ENCODE measurements at places on chromosomes 3 and 15.

DNA sequence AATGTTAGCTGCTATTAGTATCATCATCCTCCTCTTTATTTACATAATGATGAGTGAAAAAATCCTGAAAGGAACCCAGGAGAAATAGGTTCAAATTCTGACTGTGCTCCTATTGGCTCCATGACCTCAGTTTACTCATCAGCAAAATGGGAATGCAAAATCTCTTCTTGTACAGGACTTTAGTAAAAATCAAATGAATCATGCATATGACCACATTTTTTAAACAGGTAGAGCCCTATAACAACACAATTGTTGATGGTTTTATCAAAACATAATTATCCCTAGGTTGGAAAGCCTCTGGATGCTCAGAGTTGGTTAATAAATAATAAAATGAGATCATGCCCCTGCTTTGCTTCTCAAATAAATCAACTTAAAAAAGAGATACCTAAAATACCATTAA, 16.0 kb upstream of the NR2F2 start:
- no peak for DNase-seq

GRCh38 chr3:108408883-108409799, 101.3 kb downstream of the MYH15 start:
- DNase-seq = no peak

GRCh38 chr3:112303764-112304325, 9.8 kb upstream of the SLC9C1 start:
- peak; percentile 27 for DNase-seq

DNA sequence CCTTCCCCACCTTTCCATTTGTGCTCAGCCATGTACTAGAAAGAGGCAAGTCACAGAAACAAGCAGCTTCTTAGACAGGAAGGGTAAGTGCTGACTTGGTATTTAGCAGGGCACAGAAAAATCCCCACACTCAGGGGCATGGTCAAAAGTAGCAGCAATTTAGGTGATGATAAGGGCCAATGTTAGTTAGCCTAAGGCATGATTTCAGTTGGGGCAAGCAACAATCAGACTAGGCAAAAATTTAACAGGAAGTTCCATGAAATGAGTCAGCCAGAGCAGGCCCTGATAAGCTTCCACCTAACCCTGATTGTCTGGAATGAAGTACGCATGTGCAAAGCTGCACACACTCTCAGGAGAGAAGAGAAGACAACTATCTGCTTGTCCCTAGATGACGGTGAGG, 423.4 kb upstream of the UBE2E2 start:
- no peak for DNase-seq

DNA sequence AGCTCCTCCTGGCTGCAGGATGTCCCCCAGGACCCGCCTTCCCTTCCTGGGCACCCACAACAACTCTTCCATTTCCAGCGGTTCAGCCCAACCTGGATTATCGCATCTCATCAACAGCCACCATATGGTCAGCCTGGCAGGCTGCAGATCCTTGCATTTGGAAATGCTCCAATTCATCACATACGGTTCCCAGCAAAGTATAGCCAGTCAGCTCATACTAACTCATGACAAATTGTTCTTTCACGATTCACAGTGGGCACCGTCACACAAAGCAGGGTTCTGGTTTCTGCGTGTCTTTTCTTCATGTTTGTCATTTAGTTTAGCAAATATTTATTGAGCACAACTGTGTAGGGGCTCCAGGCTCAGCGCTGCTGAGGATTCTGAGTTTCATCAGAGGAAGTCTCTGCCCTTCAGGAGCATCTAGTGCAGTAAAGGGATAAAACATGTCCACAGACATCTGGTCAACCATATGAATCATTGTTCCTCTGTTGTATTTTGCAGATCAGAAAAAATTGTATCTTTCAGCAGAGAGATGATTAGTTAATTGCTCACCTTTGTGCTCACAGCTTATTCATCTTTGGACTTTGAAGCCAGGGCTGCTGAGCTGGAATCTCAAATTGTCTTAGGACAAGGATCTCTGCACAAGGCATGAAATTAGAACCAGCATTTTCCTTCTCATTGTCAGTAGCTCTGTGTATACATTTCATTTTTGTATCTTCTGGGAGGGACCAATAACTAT, 125.1 kb downstream of the GABRG3 start:
- DNase-seq = no peak

DNA sequence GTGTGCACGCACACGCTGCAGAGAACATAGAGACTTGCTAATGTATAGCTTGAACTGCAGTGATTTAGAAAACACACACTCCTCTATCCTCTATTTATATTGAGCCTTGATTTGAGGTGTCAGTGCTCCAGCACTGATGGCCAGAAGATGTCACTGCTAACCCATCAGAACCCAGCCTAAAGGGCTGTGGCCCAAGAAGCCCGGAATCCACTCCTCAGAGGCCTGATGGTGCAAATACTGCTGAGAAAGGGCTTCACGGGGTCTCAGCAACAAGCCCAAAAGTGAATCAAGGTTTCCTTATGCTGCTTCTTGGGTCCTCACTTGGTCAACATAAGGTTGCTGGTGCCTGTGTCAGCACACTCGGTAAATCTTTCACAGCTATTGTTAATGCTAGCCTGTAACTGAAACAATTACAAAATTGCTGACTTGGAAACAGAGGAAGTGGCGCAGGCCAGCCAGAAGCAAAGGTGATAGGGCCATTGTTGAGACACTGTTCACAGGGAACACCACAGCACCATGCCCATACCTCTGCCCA, 60.3 kb downstream of the HEG1 start:
- DNase-seq = peak; percentile 63

GRCh38 chr15:43509660-43510199, 7.7 kb upstream of the MAP1A start:
- DNase-seq = no peak

DNA sequence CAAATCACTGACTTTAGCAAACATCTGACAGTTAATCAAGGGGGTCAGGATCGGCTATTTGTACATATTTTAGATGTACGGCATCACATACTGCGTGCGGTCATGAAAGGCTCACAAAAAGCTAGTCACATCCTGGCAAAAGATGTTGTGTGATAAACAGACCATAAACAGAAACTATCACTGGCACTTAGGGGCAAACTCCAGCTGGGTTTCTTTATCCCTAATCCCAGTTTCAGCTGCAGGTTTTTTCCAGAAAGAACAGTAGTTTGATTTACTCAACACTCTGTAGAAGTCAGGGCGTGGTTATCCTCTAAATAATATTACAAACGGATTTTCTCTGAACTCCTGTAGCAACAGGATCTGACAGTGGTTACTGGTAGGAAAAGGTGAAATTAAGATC, 112.4 kb upstream of the BHLHE40 start:
- DNase-seq = no peak

- DNase-seq = no peak
These were observed 44.0 kb upstream of the SEMA6D start for GRCh38 chr15:47673232-47673761.

- DNase-seq = peak; percentile 8
These were observed 8.3 kb upstream of the EPHA3 start for GRCh38 chr3:89098964-89099585.

GRCh38 chr3:122415762-122416654, at the start of gene WDR5B:
WDR5B (minus strand) TSS chr3:122416062; CDS start chr3:122415528, 534 bp downstream.
- peak; percentile 96 for DNase-seq

DNA sequence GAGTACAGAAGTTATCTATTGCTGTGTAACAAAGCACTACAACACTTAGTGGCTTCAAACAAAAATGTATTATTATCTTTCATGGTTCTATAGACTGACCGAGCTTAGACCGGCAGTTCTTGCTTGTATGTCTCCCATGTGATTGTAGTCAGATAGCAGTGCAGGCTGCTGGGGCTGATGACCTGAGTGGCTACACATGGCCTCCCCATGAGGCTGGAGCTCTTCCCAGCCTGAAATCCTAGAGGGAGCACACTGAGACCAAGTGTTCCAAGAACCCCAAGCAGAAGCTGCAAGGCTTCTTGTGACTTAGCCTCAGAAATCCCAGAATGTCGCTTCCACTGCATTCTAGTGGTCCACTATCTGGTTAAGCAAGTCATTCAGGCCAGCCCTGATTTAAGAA, 141.2 kb upstream of the TLE3 start:
- no peak for DNase-seq
